NCI-H1436 (cell line): ENCODE measurements at places on chromosomes 13 and 19.

GRCh38 chr13:32281096-32281495 lies 34.1 kb downstream of the ZAR1L start:
- DNase-seq = no peak

- no peak for DNase-seq
These were observed 13.7 kb downstream of the PPFIA3 start for GRCh38 chr19:49132974-49133609.

DNA sequence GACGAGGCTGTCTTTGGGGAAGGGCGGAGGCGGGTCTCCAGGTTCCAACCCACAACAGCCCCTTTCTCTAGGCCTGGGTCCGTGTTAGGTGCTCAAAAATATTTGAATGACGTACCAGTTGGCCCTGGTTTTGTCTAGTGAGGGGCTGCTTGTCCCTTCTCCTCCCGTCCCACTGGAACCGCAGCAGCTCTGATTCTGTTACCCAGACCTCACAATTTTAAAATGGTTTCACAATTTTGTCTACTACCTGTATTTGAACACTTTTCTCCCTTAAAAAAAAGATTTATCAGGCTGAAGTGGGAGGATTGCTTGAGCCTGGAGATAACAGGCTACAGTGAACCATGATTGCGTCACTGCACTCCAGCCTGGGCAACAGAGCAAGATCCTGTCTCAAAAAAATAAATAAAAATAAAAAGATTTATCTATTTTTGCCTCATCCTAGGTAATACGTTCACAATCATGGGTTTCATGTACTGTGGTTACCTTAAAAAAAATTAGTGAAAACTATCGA lies 1.3 kb upstream of the IRF2BP1 start:
- no peak for DNase-seq

DNA sequence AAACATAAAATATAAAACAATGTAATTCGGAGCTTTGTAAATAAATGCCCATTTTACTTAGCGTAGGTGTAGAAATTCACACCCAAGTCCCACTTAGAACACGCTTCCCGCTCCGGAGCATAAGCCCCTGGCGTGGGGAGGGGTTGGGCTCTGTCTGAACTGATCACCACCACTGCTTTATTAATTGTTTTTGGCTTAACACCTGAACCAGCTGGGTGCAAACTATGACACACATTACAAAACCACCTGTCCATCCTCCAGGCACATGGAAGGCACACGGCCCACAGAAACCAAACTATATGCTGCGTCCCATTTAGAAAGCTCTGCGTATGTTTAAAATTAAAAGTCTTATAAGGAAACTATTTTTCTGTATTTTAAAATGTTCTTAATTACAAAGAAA lies 25.9 kb downstream of the RASA3 start:
- no peak for DNase-seq

DNA sequence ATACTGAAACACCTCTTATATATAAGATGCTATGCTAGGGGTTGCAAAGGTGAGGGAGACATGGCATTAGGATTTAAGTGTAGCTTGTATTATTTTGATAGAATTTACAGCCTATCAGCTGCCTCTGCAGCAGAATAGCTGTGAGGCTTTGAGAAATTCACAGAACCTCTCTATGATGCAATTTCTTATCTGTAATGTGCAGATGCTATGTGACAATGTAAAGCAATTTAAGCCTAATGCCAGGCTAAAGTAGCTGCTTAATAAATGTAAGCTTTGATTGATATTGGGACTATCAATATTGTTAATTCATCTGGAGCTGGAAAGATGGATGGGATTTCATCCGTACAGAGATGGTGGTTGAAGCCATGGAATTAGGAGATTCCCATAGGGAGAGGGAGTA lies 1.6 kb downstream of the ADGRE3 start:
- DNase-seq = no peak

- no peak for DNase-seq
These were observed 138.6 kb downstream of the MIPEP start for GRCh38 chr13:23750383-23751121.

DNA sequence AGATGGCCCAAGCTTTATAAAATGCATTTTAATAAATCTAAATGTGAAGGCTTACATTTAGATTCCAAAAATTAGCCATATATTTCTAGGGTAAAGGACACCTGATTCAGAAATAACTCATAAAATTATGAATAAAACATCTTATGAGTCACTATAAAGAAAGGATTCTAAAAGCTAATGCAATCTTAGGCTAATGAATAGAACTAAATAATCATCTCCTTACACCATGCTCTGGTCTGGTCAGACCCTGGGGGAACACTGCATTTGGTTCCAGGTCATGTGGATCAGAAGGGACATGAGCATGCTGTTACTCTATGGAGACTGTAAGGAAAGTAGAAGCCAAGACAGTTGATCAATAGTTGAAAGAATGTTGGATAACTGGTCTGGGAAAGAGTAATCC lies 370.4 kb downstream of the NDFIP2 start:
- no peak for DNase-seq

DNA sequence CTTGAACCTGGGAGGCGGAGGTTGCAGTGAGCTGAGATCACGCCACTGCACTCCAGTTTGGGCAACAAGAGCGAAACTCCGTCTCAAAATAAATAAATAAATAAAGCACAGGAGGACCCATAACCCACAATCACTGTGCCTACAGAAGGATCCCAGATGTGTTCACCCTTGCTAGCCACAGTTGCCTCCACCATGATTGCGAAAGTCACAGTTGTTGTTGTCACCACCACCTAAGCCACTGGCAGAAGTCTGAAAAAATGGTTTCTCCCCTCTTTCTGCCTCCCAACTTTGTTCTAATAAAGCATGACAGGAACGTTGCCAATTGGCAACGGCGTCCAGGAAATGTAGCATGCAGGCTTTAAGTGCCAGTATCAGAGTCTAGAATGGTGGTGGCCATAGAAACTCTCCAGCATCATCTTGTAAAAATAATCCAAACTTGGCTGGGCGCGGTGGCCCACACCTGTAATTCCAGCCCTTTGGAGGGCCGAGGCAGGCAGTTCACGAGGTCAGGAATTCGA lies 2.2 kb upstream of the EPS15L1 start:
- DNase-seq = no peak

- no peak for DNase-seq
These were observed 13.7 kb downstream of the PTH2 start for GRCh38 chr19:49409441-49410029.

DNA sequence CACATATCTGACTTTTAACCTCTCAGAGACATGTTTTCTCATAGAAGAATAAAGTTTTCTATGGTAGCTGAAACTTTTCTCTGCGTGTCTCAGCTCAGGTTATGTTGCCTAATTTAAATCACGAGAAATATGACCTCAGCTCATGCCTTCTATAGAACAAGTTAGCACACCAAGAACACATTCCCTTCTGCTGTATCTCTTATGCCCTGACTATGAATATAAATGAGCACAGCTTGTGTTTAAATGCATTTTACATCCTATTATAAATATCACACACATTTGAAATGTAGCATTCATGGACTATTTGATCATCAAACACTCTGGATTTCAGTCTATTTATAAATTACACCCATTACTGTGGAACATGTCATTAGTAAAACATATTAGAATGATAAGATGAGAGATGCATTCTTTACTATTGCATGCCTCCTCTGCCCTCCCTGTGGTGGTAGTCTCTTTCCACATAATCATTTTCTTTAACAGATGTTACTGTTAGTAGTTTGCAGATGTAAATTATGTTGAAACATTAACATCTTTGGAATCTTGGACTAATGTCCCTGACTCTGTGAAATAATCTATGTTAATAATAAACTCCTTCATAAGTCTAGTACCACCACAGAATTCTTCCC lies 2044.9 kb upstream of the PCDH20 start:
- no peak for DNase-seq

DNA sequence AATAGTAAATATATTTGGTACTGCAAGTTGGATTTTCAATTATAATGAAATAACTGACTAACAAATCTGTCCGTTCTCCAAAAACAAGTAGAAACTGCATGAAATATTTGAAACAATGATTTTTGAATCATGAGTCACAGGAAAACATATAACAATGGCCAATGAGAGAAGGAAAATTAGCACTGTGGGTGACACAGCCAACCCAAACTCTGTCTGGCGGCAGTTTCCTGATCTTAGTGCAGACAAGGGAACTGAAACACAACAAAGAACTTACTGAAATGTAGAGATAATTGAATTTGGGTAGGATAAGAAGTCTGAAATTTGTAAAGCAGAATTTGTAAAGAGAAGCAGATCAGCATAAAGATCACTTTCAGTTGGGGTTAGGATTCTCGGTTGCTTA lies 2743.3 kb upstream of the PCDH20 start:
- no peak for DNase-seq

GRCh38 chr13:97460004-97460775 lies 26.2 kb downstream of the RAP2A start:
- no peak for DNase-seq

DNA sequence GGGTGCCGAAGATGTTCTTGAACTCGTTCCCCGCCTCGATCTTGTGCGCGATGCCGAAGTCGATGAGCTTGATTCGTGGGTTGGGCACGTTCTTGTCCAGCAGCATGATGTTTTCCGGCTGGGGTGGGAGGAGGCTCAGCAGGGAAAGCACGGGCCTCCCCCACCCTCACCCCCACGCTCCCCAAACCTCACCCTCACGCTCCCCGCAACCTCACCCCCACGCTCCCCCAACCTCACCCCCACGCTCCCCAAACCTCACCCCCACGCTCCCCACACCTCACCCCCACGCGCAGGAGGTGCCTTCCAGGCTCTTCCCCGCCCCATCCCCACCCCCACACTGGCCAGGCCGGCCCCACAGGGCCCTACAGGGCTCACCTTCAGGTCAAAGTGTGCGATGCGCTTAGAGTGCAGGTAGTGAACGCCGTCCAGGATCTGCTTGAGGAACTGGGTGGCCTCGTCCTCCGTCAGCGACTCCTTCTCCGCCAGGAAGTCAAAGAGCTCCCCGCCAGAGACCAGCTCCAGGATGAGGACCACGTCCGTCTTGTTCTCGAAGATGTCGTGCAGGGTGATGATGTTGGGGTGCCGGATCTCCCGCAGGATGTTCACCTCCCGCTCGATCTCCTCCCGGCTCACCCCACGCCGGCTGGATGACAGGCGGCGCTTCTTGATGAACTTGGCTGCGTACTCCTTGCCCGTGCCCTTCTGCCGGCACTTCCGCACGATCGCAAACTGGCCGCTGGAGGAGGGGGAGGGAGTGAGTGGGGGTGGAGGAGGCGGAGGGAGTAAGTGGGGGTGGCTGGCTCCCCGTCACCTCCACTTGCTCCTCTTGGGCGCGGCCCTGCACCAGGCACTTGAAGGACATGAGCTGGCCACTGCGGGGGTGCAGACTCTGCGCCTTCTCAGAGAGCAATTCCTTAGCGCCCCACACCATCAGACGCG lies 6.4 kb downstream of the DAPK3 start:
- DNase-seq = no peak

DNA sequence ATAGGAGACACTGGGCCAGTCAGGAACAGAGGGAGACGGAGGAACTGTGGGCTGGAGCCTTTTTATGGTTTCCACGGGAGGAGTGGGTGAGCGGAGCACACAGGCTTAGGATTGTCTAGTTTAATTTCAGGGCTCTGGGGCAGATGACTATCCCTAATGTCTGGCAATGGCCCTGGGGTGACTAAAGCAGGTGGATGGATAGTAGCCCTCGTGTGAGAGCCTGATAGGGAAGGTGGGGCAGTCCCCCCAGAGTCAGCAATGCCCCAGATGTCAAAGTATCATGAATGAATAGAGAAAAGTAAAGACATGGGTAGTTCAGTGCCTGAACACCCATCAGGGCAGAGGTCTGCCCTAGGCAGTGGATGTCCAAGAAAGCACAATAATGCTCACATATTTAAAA lies 94.2 kb downstream of the ZDHHC20 start:
- DNase-seq = no peak

GRCh38 chr13:59673286-59673685 lies 490.4 kb downstream of the DIAPH3 start:
- DNase-seq = no peak

DNA sequence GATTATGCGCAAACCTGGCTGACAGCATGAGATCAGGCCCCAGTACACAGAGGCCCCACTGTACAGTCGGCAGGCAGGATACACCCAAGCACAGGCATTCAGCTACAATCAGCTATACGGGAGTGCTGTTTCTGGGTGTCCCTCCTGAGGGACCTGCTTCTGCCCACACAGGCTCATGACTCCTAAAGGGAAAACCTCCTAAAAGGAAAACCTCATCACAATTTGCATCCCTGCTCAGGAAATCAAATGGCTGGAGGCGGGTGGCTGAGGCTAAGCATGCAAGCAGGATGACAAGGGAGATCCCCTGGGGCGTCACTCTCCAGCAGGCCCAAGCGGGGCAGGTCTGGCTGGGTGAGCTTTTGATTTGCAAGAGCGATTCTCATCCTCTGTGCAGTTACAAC lies 99.8 kb downstream of the CRYL1 start:
- DNase-seq = no peak

DNA sequence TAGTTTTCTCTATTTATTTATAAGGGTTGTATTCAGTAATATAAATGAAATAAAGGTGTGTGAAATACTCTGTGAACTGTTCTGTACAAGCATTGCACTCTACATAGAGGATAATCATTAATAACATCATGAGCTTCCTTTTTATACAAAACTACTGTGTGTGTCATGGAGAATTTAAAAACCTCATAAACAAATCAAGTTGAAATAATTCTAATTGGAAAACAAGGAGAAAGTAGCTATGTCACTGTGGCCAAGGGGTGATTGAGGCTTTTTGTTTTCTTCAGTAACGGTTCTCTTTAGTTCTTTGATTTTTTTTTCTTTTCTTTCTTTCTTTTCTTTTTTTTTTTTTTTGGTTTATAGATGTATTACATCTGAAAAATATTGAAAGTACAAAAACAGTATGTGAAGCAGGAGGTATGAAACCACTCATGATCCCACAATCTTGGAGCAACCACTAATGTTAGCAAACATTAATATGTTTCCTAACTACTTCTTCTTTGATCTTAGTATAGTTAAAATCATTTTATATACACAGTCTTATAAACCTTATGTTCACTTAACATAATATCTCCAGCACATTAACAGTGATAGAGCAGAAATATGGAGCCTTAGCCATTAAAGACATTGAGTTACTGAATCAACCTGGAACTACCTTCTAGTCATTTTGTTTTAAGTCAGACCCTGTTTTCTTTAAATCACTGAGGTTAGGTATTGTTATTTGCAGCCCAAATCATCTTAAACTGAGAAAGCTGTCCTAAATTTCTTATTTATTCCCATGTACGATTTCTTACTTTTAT lies 45.4 kb downstream of the WDFY2 start:
- no peak for DNase-seq

DNA sequence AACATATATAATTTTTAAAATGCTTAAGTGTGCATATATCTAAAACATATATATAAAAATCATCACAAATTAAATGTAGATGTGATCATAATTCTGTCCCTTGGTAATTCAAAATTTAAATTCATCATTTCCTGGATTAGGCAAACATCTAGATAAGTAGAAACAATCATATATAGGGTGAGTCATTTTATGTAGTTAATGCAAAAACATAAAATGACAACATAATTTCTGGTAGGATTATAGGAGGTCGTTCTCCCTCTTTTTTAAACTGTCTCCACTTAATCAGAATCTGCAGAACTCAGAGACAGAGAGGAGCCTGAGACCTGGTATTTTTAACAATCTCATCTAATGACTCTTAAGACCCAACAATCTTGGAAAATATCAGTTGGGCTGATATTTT lies 333.4 kb downstream of the KCTD12 start:
- no peak for DNase-seq
